ENCODE measurements at places on chromosomes 5 and 9.
A peak's percentile ranks its signal among the peaks of the same experiment; 100 is the strongest.

DNA sequence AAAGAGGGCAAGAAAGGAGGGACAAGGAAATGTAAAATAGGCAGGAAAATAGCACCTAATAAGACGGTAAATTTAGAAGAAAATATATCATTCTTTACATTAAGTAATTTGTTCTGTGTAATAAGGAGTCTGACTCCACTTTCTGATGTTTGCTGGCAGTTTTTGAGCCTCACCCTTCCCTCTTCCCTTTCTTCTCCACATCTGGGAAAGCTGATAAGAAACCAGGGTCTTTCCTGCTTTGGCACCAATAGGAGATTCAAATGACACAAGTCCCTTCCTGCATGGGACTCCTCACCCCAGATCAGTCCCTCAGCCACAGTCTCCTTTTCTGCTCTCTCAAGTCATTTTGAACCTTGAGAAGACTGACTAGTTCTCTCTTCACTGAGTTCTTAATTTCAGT, 31.2 kb upstream of the LECT2 start:
- no peak for DNase-seq

GRCh38 chr5:108788142-108788541, 40.4 kb downstream of the FER start:
- DNase-seq: no peak

DNA sequence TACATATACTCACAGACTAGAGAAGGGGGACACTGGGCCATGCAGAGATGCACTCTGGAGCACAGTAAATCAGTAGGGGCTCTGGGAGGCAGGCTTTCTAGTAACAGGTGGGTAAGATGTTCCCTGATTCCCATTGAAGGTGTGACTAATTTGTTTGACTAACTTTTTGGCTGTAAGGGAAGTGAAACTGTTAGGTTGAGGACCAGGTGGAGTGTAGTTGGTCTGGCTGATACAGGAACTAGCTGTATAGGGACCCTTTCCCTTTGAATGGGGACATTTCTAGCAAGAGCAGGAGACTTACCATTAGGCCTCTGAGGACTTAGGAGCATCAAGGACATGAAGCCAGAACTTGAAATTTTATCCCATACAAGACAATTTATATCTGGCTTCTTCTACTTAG, 989.6 kb upstream of the COX7C start:
- no peak for DNase-seq

GRCh38 chr9:104608336-104608735, 2.9 kb upstream of the OR13C2 start:
- no peak for DNase-seq

DNA sequence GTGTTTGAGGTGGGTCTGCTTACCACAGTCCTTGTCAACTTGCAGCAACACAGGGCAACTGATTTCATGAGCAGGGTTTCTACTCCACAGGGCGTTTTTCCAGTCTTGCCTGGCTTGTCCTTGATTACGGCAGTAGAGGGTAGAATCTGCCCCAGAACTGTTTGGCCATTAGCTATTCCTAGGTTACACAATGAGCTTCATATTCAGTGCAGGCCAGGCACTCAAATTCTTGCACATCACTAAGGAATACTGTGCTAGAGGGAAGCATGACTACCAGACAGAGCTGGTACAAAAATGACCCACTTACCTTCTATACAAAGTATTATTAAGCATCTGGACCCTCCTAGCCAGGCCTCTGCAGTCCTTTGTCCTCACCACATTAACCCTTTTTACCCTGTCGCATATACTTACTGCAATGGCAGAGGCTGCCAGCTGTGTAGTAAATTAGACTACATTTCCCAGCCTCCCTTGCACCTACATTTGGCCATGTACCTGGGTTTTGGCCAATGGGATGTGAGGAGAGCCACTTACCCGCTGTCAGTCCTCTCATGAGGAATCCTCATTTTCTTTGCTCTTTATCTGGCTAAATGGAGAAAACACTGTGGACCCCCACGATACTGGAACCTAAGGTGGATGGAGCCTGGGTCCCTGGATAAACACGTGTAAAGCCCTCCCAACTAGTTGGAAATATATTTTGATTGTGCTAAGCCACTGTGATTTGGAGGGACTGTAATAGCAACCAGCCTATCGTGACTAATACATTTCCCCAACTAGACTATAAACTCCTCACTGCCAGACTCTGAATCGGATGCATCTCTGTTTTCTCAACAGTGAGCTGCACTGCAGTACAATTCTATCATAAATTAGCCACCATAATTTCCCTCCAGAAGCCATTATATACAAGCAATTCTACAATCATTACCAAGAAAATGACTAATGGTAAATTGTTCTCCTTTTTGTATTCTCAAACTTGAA, 218.7 kb downstream of the GLIS3 start:
- DNase-seq: no peak

- DNase-seq: no peak
Observed at GRCh38 chr9:38286766-38287165, 105.7 kb upstream of the ALDH1B1 start.

- no peak for DNase-seq
Observed at GRCh38 chr5:37492778-37493555, 113.8 kb downstream of the WDR70 start.

- DNase-seq: no peak
Observed at GRCh38 chr9:69671311-69671878, 776 bp downstream of the APBA1 start.

GRCh38 chr9:95772320-95773052, 103.0 kb upstream of the ERCC6L2 start:
- no peak for DNase-seq

DNA sequence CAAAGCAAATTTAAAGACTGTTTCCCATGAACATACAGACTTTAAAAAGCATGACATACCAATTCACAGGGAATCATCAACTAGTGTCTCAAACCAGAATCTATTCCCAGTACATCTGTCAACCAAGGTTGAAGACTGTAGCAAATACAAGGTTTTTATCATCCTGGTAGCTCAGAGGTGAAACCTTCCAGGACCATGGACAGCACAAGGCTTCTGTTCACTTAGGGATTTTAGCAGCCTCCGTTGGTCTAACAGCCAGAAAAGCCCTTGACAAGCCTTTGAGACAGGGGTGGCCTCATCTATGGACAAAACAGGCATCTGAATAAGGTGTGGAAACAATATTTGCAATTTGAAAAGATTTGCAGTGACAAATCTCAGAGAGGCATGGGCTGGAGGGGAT, 119.0 kb downstream of the TRIM32 start:
- DNase-seq: no peak

- no peak for DNase-seq
Observed at GRCh38 chr5:5420251-5420650, 2.2 kb upstream of the ICE1 start.

- no peak for DNase-seq
Observed at GRCh38 chr5:66810848-66811261, 214.7 kb downstream of the MAST4 start.

- DNase-seq: peak; percentile 27
Observed at GRCh38 chr5:74945561-74946165, 79.5 kb upstream of the FAM169A start.

- no peak for DNase-seq
Observed at GRCh38 chr5:5266297-5266696, 126.2 kb downstream of the ADAMTS16 start.

DNA sequence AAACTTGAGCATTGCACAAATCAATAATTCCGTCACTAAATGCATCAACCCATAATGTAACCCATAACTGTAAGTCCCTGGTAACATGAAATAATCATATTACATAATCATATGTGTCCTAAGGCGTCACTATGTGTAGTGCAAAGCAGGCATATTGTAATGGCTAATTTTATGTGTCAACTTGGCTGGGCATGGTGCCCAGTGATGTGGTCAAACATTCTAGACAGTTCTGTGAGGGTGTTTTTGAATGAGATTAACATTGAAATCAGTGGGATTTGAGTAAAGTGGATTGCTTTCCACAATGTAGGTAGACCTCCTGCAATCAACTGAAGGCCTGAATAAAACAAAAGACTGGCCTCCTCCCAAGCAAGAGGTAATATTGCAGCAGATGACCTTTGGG, 794.4 kb upstream of the ACO1 start:
- no peak for DNase-seq

- DNase-seq: no peak
Observed at GRCh38 chr9:124828489-124829333, 24.5 kb upstream of the WDR38 start.

- no peak for DNase-seq
Observed at GRCh38 chr5:102411-103043, 10.6 kb downstream of the PLEKHG4B start.

- no peak for DNase-seq
Observed at GRCh38 chr5:168992687-168993086, 308.3 kb downstream of the SLIT3 start.

GRCh38 chr9:3906437-3907213, 380.8 kb upstream of the RFX3 start:
- DNase-seq: no peak

DNA sequence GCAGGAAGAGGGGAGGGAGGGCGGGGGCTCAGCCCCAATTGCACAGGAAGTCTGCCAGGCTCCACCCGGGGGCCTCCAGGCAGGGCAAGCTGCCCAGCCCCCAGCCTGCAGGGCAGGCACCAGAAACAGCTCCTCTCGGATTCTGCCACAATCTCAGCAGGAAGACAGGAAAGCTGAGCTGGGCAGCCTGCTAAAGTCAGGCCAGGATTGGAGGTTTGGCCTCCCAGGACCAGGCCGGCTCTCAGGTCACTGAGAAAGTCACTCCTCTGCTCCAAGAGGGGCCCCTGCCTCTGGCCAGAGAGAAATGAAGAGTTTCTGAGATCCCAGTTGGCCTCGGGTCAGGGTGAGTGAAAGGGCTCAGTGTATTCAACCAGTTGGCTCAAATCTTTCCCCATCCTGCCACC, 54.6 kb upstream of the STXBP1 start:
- no peak for DNase-seq

GRCh38 chr5:13746026-13746425, 198.5 kb downstream of the DNAH5 start:
- no peak for DNase-seq

DNA sequence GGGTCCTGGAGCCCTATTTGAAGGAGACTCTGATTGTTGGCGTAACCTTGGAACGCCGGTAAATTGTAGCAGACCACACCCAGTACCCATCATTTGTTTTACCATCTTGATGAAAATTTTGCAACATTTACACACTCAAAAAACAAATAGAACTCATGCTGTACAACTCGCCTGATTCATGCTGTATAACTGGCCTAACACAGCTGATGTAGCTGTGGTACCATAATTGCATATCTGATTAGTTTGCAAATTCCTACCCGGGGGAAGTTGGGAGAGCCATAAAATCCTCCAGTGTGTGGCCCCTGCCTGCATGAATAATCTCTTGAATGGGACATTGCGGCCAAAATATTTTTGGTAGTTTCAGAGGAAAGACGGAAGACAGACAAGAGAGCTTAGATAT, 9.7 kb downstream of the NIPAL4 start:
- no peak for DNase-seq

DNA sequence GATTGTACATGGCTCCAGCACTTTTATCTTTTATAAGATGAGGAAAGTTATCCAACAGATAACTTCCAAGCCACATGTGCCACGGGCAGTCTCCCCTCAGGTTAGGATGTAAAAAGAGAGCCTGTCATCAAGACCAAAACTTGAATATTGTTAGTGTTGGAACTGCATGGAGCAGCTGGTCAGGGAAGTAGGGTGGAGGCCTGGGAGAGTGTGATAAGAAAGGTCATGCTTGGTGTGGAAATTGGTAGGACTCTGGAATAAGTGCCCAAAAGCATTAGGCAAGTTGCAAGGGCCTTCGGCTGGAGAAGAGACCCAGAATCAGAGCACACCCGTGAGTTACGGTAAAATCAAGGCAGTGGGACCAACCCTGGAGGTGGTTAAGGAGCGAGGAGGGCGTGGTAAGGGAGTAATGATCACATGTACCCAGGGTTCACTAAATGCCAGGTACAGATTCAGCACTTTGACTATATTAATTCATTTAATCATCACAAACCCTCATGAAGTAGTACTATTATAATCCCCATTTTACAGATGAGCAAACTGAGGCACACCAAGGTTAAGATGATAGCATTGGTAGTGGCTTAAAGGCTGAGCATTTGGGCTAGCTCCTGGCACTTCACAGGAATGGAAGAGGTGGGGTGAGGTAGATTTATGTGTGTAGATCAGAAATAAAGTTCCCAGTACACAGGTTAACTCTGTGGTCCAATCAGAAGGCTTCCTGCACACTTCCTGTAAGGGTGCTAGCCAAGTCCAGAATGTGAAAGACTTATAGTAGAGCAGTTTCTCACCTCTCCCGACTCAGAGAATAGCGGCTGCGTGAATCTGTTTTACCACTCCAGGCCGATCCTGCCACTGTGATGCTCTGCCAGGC, 96.5 kb upstream of the ZNF608 start:
- DNase-seq: no peak

DNA sequence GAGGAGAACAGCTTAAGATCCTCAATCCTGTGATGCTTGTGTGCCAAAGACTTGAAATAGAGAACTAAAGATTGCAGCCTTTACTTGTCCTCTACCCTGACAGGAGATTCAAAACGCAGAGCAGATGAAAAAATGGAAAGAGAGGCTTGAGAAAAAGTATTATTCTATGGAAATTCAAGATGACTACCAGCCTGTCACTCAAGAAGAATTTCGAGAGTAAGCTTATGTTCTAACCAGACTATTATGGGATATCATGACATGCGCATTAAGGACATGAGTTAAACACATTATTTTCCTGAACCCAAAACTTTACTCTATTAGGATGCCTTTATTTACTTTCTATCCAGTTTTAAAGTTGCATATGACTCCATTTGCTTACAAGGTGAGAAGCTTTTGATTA, 46.4 kb downstream of the PKD2L2 start:
- no peak for DNase-seq

- no peak for DNase-seq
Observed at GRCh38 chr5:153753645-153754432, 263.4 kb downstream of the GRIA1 start.

DNA sequence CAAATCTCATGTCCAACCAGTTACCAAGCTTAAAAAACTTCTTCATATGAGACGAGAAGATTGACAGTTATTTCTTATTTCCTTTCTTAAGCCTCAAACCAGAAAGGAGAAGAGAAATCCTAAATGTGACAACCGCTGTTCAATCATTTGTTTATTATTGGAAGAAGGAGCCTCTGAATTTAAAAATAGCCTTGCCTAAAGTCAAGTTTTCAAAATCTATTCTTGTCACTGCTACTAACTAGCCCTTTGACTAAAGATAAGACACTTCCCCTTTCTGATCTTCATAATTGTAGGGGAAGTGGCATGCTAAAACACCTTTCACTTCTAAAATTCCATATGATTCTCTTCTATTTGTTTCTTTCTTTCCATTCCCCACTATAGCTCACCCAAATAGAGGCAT, 106.2 kb upstream of the EMB start:
- no peak for DNase-seq
